ENCODE measurements at places on chromosomes 6 and 20. TPM values are rescaled to one million over a fixed set of nuclear protein-coding genes. Genes with fewer than 3 reads are reported as not detected.
A peak's percentile ranks its signal among the peaks of the same experiment; 100 is the strongest.

Gene RSPH4A
- 0.72 TPM for total RNA-seq

DNA sequence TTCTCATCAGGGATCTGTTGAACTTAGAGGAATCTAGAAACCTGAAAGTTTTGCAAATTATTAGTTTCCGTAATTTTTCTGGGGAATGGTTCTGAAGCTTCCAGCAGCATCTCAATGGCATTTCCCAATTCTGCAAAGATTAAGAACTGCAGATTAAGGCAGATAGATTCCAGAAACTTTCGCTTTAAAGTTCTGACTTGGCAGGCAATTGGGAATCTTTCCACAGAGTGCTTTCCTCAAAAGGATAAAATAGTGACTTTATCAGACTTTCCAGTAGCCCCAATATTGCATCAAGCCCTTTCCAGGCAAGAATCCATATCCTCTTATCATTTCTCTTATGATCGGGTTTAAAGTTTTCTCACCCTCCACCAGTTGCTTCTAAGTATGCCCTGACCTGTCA lies 261.1 kb downstream of the FNDC1 start:
- DNase-seq, result no peak

GRCh38 chr20:19777315-19777714 lies 19.3 kb downstream of the RIN2 start:
- no peak for DNase-seq

DNA sequence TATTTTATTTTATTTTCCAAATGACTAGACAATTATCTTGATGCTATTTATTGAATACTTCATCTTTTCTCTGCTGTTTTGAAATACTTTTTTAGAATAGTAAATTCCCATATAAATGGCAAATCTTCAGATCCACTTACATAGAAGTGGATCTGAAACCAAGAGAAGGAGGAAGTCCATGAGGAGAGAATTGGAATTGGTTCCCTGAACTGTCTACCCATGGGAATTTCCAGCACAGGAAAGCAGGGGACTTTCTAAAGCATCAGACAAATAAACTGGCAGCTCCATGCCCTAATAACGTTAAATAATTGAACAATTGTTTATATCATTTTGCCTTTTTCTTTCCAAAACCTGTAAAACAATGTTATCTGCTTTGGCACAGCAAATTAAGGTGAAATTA lies 47.1 kb upstream of the PNRC1 start:
- DNase-seq, result no peak

DNA sequence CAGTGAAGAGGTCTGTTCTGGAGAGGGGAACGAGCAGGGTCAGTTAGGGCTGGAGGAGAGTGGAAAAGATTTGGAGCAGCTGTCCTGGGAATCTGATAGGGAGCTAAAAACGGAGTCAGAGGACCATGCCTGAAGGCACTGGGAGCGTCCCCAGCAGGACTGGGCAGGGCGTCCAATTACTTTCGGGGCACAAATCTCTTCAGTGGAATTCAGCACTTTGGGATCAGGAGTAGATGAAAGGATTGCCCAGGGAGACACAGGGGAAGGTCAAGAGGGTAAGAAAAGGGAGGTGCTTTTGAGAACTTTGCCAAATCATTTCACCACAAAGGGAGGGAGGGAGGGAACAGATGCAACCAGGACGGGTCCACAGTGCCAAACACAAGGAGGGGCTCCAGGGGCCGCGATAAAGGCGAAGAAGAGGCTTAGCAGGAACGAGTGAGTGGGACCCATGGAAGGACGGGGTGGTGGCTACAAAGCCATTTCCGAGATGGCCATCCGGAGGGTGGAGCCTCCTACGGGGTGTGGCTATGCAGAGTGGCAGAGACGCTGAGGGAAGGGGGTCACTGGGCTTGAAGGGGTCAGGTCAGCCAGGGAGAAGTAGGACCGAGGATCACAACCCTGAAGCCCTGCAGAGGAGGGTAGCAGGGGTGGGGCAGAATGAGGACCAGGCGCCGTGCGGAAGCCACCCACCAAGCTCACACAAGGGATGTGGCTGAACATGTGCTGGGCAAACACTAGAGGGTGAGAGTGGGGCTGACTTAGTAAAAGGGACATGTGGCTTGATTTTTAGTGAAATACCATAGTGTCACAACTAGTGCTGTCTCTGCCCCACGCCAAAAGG lies 180.0 kb upstream of the RREB1 start:
- no peak for DNase-seq

- peak; percentile 48 for DNase-seq
Observed at GRCh38 chr20:51930775-51931174, 128.5 kb upstream of the SALL4 start.

Data from astrocyte (in vitro differentiated cells and primary cell).